ENCODE measurements at places on chromosomes 11 and 22.

- DNase-seq: no peak
Observed at GRCh38 chr11:71554996-71555395, 6.8 kb downstream of the KRTAP5-9 start.

DNA sequence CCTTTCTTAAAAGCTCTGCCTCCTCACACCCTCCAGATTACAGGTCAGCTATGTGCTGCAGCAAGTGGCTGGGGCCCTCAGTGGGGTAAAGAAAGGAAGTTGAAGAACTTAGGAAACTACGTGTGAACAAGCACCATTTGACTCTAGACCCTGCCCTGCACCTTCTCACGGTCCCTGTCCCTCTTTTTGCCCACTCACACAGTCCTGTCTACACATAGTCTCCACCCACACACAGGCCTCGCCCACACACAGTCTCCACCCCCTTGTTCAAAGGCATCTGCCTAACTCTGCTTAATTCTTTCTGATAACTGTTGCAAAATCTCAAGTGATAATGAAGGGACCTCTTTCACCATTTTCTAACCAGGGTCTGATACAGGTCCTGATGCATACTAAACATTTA lies 59.0 kb downstream of the TMPRSS5 start:
- DNase-seq: no peak

- no peak for DNase-seq
Observed at GRCh38 chr11:17159441-17159840, 48.3 kb downstream of the PIK3C2A start.

DNA sequence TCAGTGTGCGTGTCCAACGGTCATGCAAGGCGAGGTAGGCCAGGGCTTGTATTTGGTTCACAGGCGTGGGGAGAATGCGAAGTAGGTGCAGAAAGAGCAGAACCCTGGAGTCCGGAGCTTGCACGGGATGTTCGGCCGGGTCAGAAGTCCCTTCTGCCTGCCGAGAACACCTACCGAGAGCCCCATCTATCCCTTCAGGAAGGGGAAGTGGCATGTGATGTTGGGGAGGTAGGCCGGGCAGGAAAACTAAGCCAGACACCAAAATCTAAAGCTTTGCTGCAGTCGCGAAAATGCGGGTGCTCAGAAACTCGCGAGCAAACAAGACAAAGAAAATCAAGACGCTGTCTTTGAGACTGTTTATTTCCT lies 435 bp upstream of the TAF6L start:
- DNase-seq: no peak

- no peak for DNase-seq
Observed at GRCh38 chr22:50584106-50585096, 1.8 kb upstream of the CHKB start.

DNA sequence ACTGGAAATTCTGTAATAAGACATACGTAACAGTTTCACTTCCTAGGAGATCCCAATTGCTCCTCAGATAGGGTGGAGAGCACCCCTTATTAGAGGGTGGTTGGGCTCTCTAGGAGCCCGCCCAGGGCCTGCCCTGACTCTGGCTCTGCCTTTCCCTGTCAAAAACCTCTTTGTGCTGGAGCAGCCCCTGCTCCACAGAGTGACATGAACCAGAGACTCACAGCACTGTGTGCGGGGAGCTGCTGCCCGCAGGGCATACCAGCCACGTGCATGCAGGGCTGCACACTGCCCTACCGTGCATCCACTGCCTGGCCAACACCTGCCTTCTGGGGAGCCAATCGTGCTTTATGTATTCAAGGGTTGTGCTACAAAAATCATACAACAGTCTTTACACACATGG lies 24.3 kb downstream of the KCNQ1OT1 start:
- no peak for DNase-seq

Data from CD8-positive, alpha-beta T cell (primary cell).